ENCODE measurements at places on chromosomes 7 and 10. TPM values are rescaled to one million over a fixed set of nuclear protein-coding genes. Genes with fewer than 3 reads are reported as not detected.

GRCh38 chr10:128056303-128057050 lies 69.7 kb downstream of the MKI67 start:
- no peak for DNase-seq

Gene C10orf95
- total RNA-seq = not detected

Gene NPFFR1
- total RNA-seq = not detected

GRCh38 chr10:68208424-68209042 lies 23.4 kb downstream of the ATOH7 start:
- no peak for DNase-seq

GRCh38 chr7:73560109-73560835 lies 2.8 kb upstream of the BCL7B start:
- DNase-seq = no peak

Gene MYO1G
- total RNA-seq = 5.9 TPM

- DNase-seq = no peak
These were observed 1305.3 kb upstream of the LRRTM3 start for GRCh38 chr10:65620404-65621048.

DNA sequence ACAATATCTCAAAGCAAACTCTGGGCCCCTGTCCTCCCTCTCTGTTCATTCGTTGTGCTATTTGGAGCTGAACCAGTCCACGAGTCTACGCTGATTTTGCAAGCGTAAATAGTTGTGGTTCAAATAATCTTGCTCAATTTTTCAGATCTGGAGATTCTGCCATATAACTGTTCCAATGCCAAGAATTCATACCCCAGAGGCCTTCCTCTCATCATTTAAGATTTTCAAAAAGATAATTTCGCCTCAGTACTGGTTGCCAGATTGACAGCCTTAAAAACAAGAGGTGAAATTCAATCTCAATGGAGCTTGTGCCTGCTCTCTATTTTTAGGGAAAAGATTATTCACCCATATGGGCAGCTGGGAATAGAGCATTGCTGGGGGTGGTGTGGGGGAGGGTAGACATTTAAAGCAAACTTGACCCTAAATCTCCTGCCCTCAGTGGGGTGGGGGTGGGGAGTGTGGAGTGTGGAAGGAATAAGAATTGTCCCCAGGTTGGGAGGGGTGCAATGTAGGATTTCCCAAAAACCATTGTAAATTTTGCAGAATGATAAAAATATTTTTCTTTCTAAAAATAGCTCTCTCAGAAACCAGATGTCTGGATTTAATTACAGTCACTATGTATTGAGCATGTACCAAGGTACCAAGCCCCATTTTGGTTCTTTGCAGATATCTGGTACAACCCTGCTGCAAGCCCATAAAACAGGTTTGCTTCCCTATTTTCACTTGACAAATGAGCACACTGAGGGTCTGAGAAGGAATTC lies 104.7 kb upstream of the EEPD1 start:
- no peak for DNase-seq

GRCh38 chr7:16060502-16060901 lies 360.8 kb downstream of the CRPPA start:
- DNase-seq = no peak

Gene HILPDA
- 8.3 TPM for total RNA-seq

DNA sequence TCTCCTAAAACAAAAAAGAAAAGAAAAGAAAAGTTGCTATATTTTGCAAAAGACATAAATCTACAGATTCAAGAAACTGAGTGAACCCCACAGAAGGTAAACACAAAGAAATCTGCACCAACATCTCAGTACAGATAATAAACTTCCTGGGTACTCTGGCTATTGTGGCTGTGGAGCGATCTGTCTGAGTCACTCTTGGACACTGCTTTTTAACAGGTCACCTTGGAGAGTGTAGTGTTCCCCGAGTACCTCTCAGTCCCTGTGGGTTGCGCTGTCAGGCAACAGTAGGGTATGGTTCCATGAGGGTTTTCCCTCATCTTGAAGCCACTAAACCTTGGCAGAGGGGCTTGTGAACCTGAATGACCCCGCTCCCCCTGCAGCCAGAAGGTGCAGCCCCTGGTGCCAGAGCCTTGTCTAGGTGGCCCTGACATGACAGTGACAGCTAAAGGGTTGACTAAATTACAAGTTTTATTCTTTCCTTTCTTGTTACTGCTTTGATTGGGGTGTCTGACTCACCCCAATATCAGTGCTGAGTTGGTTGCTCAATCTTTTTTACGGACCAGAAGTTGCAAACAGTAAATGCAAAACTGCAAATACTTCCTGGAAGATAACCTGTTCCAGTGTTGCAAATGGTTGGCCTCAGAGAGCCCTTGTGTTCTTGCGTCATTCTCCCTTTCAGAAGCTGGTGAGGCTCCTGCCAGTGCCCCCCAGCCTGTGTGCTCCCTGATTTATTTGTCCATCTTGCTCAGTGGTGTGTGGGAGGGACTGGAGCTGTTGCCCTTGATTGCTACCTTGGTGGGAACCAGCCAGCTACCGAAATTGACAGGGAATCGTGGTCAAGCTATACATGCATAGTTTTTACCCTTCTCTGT lies 30.6 kb downstream of the POR start:
- DNase-seq = no peak

DNA sequence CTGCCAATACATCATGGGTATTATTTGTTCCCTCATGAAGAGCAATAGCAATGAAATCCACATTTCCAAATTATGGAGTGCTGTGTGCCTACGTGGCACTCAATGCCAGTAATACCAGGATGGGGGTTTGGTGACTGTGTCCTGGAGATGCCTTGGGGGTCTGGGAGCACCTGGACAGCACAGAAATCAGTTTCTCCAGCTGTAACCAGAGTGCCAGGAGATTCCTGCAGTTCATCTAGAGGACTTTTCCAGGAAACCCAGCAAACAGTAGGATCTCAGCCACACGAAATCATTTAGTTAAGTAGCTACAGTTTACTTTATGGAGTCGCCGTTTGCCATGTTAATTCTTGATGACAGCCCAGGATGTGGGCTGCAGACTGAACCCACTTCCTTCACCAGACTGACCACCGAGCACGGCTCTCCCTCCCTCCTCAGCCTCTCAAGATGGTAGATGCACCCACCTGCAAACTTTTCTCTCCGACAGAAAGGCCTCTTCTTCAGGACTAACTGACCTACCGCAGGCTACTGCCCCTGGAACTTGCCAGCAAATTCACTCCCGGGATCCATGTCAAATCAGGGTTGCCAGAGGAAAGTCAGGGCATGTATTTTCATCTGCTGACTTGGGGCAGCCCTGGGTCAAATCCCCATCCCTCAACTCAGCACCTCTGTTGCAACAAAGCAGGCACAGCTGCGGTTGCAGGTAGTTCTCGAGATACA lies 30.3 kb downstream of the MKI67 start:
- DNase-seq = peak; percentile 64

Gene PRKCQ
- total RNA-seq = 1.8 TPM

Gene FAM24B
- 6.0 TPM for total RNA-seq

Gene ARHGAP22
- 1.9 TPM for total RNA-seq

Gene NYAP1
- not detected for total RNA-seq

DNA sequence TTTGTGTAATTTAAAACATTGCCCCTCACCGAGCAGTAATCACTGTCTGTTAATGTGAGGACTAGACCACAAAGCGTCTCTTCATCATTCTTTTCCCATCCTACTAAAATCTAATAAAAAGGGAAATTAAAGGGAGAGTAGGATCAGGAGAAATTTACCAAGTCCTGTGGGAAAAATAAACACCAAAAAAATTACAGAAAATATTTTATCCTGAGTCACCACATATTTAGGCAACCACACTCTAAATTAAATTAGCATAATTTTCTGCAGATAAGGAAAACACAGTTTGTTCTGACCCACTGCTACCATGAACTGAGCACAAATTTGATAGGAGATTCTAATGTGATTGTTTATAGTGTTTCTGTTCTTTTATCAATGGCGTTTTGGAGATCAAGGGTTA lies 49.3 kb downstream of the CCDC6 start:
- no peak for DNase-seq

DNA sequence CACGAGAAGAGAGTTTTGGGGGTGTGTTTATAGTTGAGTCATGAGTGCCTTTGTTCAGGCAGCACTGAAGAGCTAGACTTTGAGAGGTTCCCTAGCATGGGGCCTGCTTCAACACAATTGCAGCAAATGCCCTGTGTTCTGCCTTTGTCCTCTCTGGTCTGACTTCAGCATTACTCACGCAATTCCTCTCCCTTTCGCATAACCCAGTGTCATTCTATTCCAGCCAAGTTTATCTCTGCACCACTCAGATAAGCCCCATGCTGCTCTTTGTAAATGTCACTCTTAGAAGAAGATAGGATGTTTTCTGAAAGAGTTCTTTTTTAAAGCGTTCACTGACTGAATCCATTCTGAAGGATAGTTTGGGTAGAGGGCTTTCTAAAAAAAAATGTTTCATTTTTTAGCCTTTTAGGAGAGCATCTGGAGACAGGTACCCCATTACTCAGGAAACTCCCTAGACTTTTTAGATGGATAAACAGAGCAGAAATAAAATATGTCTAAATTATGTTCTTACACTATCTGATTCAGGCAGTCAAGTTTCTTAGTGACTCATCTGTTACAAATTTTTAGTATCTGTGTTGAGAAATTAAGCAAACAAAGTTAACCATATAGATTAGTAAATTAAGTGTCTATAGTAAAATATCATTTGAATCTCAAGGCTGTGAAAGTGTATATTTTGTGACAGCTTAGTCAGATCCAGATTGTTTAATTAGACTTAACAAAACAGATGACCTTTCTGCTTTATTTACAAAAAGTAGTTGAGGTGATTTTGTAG lies 318.5 kb downstream of the GPR158 start:
- no peak for DNase-seq

Gene AGK
- 17.2 TPM for total RNA-seq

Gene FAM25A
- not detected for total RNA-seq

DNA sequence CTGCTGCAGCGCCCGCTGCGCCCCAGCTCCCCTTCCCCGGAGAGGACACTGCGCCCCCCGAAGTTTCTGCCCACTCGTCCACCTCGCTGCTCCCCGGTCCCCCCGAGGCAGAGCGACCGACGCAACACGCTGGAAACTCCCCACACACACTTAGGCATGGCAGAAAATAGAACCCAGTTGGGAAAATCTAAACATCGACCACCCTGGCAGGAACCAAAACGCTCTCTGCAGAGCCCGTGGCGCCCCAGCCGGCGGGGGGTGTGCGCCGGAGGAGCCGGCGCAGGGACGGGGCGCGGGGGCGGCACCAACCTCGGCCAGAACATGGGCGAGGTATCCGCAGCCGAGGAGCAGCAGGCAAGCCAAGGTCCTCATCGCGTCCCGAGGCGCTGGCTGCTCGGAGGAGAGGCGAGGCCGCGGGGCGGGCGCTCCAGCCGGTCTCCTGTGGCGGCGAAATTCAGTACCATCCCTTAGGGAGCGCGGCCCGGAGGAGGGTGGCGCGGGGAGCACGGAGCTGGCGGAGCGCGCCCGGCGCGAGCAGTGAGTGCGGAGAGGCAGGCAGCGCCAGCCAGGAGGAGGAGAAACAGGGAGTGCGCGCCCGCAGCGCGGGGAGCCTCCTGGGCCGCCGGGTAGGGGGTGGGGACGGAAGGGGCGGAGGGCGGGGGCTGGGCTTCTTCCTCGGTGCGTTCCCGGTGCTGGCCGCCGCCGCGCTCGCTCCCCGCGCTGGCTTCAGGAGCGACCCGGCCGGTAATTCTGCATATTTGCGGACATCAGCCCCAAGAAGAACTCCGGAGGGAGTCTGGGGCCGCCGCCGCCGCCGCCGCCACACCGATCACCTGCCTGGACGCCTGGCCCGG lies 789 bp downstream of the PDGFA start:
- peak; percentile 35 for DNase-seq

GRCh38 chr10:92965314-92965713 lies 95.3 kb upstream of the CYP26C1 start:
- no peak for DNase-seq

- DNase-seq = no peak
These were observed 3.5 kb downstream of the NOS3 start for GRCh38 chr7:150994141-150994837.

DNA sequence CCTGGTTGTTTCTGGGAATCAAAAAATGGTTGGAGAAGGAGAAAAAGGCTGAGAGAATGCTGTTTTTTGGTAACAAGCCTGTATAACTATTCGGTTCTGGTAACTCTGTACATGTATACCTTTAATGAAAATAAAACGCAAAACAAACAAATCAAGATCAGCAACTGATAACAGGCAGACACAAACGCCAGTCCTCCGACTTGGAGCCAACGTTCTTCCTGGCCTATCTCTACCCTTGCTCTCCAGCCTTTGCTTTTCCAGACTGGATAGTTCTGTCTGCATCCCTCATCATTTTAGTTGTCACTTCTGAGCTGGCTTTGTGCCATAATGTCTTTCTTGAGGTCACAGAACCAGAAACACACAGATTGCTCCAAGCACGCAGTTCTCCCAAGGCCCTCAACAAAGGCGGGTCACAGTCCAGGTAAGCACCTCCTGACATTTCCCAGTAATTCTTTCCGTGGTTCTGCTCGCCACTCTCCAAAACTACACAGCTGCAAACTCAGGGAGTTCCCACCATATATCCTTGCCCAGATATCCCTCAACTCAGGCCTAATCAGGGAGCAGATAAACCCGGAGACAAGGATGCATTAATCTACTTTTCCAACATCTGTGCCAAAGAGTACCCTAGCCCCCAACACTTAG lies 20.2 kb downstream of the HIP1 start:
- DNase-seq = no peak

- no peak for DNase-seq
These were observed 10.2 kb upstream of the C10orf67 start for GRCh38 chr10:23354630-23355279.

Gene RAMP3
- total RNA-seq = 8.6 TPM

DNA sequence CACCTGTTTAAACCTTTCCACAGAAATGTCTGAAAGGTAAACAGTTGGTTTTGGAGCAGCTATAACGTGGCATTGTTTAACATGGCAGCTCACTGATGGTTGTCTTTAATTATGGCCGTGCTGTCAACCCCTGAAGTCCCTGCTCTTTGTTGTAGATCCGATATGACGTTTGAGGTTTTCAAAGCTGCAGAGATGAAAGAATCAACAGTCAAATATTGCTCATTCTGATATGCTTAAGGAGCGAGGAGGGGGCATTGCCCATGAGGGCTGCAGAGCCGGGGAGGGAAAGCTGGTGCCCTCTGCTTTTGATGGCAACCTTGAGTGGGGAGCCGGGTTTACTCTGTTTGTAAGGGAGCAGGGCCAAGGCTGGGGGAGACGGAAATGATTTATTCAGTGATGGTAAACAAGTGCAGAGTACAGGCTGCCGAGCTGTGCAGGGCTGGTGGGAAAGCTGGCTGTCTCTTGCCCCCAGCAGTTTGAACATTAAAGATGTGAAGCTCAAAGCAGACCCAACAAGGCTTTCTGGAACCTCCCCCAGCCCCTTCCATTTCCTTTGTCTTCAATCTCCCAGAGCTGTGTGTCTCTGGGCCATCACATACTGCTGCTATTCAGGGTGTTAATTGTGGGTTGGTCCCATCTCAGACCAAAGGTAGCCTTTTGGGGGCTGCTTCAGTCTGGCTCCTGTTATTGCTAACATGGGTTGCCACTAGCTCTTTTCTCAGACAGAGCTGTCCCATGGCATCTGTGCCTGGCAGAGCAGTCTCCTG lies 345.5 kb downstream of the LRMDA start:
- no peak for DNase-seq

DNA sequence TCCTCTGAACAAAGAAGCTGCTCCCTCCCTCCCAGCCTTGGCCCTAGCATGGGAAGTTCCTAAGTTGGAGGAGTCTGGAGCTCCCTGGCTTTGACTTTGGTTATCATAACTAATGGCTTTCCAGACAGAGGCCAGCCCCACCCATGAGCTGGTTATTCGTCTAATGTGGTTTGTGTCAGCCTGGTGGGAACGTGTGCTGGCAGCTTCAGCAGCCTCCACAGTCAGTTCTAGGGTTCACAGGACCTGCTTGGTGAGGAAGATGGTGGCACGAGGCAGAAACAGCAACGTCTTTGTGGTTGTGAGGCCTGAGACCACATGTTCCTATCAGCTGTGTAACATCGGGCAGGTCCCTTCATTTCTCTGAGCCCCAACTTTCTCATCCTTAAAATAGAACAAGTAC lies 103.1 kb downstream of the PAXIP1 start:
- no peak for DNase-seq

Gene MGMT
- 31.3 TPM for total RNA-seq
